ENCODE measurements at places on chromosomes 5 and 9. TPM values are rescaled to one million over a fixed set of nuclear protein-coding genes. Genes with fewer than 3 reads are reported as not detected.
A peak's percentile ranks its signal among the peaks of the same experiment; 100 is the strongest.

- no peak for DNase-seq
These were observed 74.3 kb downstream of the DCP2 start for GRCh38 chr5:113050721-113051382.

DNA sequence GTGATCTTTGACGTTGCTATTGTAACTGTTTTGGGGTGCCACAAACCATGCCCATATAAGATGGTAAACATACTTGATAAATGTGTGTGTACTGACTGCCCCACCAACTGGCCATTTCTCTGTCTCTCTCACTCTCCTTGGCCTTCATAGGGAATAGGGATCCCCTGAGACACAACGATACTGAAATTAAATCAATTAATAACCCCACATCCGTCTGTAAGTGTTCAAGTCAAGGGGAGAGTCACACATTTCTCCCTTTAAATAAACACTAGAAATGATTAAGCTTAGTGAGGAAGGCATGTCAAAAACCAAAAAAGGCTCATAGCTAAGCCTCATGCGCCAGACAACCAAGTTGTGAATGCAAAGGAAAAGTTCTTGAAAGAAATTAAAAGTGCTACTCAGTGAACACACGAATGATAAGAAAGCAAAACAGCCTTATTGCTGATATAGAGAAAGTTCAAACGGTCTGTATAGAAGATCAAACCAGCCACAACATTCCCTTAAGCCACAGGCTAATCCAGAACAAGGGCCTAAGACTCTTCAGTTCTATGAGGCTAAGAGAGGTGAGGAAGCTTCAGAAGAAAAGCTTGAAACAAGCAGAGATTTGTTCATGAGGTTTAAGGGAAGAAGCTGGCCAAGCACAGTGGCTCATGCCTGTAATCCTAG is 111.1 kb downstream of the UGCG start:
- DNase-seq = no peak

- no peak for DNase-seq
These were observed 14.0 kb upstream of the PLPPR1 start for GRCh38 chr9:101014566-101014965.

DNA sequence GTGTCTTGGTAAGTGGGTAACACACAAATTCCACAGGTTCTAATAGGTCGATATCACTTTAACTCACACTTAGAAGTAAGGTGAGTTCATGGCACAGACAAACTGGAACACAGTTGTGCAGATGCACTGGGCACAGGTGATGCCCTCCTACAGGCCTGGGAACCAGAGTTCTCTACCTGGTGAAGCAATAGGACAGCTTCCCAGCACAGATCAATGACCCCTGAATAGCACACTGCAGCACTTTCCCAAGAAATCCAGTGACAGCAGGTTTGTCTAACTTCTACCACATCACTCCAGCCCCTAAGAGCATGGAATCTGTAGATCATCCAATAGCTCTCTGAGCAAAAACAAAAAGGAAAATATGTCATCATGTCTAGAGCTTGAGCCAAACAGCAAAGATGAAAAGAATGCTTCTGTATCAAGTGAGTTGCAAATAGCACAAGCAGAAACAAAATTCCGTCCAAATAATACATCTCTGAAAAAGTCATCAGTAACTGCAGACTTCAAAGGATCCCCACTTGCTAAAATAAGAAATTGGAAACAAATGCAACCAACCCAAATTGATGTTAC is 33.5 kb downstream of the MOCS2 start:
- no peak for DNase-seq

DNA sequence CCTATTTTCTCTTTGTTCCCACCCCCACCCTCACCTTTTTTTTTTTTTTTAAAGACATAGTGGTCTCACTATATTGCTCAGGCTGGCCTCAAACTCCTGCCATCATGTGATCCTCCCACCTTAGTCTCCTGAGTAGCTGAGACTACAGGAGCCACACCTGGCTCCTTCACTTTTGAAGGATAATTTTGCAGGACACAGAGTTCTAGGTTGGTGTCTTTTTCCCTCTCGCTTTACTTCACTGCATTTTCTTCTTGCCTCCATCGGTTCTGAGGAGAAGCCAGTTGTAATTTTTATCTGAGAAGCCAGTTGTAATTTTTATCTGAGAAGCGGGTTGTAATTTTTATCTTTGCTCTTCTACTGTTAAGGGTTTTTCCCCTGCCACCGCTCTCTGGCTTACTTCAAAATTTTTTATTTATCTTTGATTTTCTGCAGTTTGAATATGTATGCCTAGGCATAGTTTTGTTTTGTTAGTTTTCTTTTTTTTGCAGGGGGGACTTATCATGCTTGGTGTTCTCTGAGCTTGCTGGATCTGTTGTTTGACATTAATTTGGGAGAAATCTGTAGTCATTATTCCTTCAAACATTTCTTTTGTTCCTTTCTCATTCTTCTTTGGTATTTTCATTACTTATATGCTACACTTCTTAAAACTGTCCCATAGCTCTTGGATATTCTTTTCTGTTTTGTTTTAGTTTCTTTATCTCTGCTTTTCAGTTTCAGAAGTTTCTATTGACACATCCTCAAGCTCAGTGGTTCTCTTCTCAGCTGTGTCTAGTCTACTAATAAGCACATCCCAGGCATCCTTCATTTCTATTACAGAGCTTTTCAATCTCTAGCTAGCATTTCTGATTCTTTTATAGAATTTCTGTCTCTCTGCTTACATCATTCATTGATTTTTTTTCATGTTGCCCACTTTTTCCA is 148.2 kb upstream of the CHD1 start:
- no peak for DNase-seq

DNA sequence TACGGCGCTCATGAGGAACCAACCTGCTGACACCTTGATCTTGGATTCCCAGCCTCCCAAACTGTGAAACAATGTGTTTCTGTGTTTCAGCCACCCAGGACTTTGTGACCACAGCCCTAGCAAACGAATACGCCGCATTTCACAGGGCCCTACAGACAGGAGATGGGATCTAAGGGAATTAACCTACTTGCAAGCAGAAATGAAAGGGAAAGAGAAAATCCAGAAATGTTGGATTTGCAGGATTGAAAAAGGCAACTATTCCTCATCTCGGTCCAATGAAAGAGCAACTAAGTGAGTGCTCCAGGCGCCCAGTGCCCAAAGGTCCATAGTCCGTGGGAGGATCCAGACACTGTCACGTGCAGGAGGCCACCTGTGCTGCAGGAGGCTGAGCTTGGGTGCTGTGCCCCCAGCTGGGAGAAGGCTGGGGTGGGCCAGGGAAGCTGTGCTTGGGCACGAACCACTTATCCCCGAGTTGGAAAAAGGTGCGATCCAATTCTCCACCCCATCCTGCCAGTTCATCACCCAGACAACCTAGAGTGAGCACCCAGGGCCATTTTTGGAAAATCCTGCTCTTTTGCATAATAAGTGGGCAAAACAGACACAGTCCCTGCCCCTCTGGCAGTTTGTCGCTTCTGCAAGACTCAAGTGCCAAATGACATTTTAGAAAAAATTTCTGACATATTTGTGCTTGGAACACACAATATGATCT is 177.9 kb downstream of the C9orf50 start:
- DNase-seq = no peak

Gene KCNIP1
- total RNA-seq = not detected

DNA sequence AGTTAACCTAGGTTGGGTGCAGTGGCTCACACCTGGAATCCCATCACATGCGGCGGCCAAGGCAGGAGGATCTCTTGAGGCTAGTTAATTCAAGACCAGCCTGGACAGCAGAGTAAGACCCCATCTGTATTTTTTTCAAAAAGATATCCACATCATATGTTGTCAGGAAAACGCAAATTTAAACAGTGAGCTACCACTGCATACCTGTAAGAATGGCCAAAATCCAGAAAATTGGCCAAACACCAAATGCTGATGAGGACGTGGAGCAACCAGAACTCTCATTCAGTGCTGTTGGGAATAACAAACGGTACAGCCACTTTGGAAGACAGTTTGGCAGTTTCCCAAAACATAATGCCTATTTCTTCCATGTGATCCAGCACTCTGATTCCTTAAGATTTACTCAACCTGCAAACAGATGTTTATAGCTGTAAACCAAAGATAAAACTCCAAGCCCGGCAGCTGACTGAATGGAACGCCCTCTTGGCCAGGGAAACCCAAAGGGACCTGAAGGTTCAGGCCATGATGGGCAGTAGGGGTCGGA is 12.4 kb downstream of the CEL start:
- DNase-seq = no peak

GRCh38 chr5:165057145-165057544 is 1551.7 kb downstream of the MAT2B start:
- DNase-seq = no peak

GRCh38 chr5:61915646-61916045 is 390.4 kb upstream of the KIF2A start:
- no peak for DNase-seq

- DNase-seq = no peak
These were observed 205.7 kb downstream of the NTRK2 start for GRCh38 chr9:84875193-84875592.

DNA sequence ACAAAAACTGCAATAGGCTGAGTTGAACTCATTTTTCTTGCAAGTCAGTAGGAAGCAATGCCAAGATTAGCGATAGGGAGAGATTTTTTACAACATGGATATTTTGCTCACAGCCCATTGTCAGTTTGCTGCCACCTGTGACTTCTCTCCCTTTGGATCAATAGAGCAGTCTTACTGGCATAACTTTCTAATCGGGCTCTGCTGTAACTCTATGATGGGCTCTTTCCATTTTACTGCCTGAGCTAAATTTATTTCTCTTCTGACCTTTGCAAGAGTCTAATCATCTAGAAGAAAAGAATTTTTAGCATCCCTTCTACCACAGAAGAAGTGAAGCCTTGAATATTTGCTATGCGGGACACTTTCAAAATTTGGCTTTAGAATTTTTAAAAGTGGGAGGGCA is 53.6 kb upstream of the SGCD start:
- DNase-seq = no peak

Gene C9
- not detected for total RNA-seq

Gene IL9
- not detected for total RNA-seq

DNA sequence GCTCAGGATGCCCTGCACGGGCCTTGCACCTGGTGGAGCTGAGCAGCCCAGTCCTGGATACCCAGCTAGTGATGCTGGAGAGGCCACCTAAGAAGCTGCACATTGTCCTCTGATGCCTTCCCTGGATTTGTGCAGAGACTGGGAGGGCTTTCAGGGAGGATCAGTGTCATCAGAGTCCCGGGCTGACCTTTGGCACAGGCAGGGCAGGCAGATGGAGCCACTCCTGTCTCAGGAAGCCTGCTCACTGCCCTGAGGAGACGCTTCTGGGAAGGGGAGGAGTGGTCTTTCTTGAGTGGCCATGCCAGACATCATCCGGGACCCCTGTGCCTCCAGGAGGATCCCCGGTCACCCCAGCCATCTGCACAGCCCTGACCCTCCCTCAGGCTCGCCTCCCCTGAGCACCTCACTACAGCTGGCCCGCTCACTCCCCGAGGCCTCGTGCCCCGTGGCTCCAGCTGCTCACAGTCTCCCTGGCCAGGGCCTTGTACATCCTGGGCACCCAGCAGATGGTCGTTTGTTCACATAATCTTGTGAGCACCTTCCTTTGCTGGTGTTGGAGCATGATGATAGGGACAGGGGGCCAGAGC is 47.2 kb upstream of the FCN2 start:
- DNase-seq = no peak

Gene ACSL6
- 1.7 TPM for total RNA-seq

Gene CYSTM1
- 59.9 TPM for total RNA-seq

Gene CNTFR
- 3.6 TPM for total RNA-seq

Gene NTRK2
- 1.2 TPM for total RNA-seq

DNA sequence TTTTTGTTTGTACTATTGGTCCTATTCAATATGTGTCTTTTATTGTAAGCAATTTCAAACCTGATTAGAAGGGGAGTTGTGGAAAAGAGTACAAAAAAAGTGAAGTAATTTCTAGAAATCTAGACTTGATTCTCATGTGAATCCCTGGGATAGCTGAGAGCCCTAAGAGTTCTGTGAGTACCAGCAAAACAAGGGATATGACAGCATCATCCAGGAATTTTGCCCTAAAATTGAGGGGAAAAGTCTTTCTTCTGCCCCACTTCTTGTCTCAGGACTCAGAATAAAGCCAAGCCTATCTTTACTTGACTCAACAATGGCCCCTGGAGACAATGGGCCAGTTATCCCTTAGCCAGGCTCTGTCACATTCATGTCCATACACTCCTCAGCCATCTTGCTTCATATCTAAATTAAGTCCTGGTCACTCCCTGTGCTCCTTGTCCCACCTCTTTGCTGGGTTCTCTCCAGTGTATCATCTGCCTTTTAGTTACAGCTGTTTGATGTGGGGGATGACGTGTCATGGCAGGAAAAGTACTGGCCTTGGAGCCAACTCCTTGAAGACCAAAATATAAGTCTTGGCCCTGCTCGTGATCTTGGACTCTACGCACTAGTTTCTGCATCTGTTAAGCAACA is 81.2 kb downstream of the ADAMTS12 start:
- DNase-seq = peak; percentile 92

GRCh38 chr5:55758714-55759113 is 20.9 kb downstream of the DDX4 start:
- no peak for DNase-seq

- no peak for DNase-seq
These were observed 3.8 kb upstream of the C9 start for GRCh38 chr5:39368116-39368515.

DNA sequence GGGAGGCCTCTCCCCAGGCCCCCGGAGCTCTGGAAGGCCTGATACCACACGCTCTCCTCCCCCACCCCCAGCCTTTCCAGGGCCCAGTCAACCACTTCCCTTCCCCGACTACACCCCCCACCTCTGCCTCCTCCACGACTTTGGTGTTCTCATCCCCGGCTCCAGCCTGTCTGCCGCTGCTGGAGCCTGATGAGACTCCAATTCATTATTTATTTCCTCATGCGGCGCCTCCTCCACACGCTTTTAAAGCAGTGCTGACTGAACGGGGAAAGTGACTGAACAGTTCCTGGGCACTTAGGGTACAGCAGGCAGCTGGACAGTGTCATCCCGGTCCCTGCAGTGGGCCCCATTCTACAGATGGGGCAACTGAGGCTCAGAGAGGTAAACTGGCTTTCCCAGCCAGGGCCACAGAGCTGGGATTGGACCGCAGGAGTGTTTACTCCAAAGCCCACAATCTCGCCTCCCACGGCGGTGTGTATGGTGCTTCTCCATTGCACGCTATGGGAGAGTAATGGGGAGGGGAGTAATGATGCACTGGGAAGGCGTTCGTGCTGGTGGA is 15.9 kb upstream of the RPL26L1 start:
- no peak for DNase-seq

DNA sequence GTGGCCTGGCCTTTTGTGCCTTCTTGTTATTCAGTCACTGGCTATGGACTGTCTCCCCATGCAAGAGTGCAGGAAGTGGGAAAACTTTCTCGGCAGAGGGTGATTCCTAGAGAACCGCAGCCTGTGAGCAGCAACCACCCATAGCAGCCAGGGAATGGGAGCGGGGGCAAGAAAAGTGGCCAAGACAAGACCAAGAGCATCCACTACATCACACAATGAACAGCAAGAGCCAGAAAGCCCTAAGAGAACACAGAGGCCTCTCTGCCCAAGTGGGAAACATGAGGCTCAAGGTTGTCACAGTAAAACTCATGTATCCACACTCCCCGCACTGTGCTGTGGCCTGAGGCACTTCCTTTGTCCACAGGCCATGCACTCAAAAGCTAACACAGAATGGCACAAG is 129.1 kb upstream of the FSTL4 start:
- DNase-seq = peak; percentile 87

Measured in esophagus muscularis mucosa (tissue), 4 donors.